ENCODE measurements at places on chromosomes 6 and 20. TPM values are rescaled to one million over a fixed set of nuclear protein-coding genes. Genes with fewer than 3 reads are reported as not detected.

DNA sequence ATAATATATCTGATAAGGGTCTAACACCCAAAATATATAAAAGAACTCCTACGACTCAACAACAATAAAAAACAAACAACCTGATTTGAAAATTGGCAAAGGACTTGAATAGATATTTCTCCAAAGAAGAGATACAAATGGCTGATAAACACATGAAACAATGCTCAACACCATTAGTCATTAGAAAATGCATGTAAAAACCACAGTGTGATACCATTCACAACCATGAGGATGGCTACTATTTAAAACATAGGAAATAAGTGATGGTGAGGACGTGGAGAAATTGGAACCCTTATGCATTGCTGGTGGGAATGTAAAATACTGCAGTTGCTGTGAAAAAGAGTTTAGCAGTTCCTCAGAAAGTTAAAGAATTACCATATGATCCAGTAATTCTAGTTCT is 41.4 kb downstream of the PTGIS start:
- H3K36me3 ChIP-seq: peaks cover 8% of the 10 kb centered on the region
- H3K4me3 ChIP-seq: no peak overlapping the region
- H3K4me1 ChIP-seq: peaks cover 3% of the 10 kb centered on the region
- H3K27ac ChIP-seq: no peak overlapping the region

DNA sequence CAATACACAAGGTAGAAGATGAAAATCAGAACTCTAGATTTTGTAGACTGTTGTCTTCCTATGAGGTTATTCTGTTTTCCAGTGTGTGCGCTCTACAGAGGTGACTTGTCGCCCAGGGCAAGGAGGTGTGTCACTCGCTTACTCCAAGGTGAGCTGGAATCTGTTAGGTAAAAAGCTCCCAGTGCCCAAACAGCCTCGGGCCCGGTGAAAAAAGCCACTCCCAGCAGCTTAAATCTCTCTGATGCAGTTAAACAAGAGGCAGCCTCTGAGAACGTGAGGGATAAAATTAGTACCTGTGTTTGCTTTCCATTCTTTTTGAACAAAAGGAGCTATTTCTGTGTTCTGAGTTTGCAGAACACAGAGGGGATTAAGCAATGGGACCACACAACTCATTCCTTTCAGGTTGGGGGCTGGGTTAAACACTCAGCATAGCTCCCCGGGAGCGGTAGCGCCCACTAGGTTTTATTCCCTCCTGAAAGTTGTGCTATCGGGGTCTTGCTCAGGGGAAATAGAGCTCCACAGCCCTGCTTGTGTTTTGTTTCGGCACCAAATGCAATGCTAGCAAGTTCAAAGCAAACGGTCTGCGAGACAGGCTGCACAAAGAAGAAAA is 181.2 kb downstream of the FOXA2 start:
- no peaks in the 10 kb centered on the region for H3K27me3 ChIP-seq
- no peak for DNase-seq

GRCh38 chr20:59015411-59015810 is 3.8 kb upstream of the TUBB1 start:
- no peaks in the 10 kb centered on the region for H3K27me3 ChIP-seq
- DNase-seq: peak; percentile 57
- no peaks in the 10 kb centered on the region for H3K4me1 ChIP-seq
- no peak overlapping the region for H3K4me3 ChIP-seq

GRCh38 chr6:115704028-115704427 is 356.7 kb downstream of the FRK start:
- no peaks in the 10 kb centered on the region for H3K36me3 ChIP-seq
- DNase-seq: no peak
- no peaks in the 10 kb centered on the region for H3K4me1 ChIP-seq
- H3K27ac ChIP-seq: no peak overlapping the region
- no peak overlapping the region for H3K4me3 ChIP-seq

DNA sequence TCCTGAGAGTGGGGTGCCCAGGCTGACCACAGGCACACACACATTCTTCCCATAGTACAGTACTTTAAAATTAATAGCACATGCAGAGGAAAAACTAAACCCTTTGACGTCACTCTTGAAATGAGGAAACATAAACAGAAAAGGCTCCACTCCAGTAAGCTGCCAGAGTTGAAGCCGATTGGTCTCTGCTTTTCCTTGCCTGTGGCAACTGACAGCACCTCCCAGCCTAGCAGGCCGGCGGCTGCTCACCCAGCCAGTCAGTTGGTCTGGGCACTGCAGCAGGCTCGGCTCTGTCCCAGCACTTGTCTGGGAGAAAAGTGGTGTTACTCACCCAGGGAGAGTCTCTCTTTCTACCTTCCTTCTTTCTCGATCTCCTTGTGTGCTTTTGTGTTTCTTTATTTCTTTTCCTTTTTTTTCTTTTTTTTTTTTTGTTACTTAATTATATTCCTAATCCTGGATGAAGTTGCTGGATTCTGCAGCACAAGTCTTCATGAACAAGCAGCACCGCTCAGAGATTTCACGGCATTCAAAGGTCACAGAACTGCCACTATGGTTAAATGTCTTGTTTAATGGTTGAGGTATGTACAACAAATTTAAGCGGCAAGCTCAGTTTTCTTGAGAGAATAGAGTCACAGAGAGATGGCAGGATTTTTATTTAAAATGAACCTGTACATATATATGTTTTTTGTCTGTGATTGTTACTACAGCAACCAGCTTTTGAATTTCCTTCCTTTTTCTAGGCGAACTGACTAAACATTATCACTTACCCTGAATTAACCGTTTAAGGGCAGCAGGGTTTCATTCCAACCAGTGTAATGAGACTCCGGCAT is at the start of gene PDE7B:
Gene PDE7B (plus strand): TSS at position 260 of the 830 bp plus-strand sequence.
- no peaks in the 10 kb centered on the region for H3K4me1 ChIP-seq
- peak within 1 kb of the TSS; percentile 64 for H3K4me3 ChIP-seq
- H3K27me3 ChIP-seq: no peaks in the 10 kb centered on the region
- H3K36me3 ChIP-seq: no peaks in the 10 kb centered on the region
- no peak within 1 kb of the TSS for H3K27ac ChIP-seq
- DNase-seq: peak; percentile 89

- H3K27ac ChIP-seq: peak within 1 kb of the TSS; percentile 99
- no peaks in the 10 kb centered on the region for H3K36me3 ChIP-seq
- no peaks in the 10 kb centered on the region for H3K27me3 ChIP-seq
Measured at GRCh38 chr6:84764332-84765049, at the start of gene TBX18. Gene TBX18, minus strand, starts transcription at chr6:84764598. Its CDS starts 417 bp downstream, at chr6:84764181.

- H3K27me3 ChIP-seq: no peaks in the 10 kb centered on the region
- no peak overlapping the region for H3K4me3 ChIP-seq
- DNase-seq: no peak
- no peak overlapping the region for H3K27ac ChIP-seq
- H3K36me3 ChIP-seq: peaks cover 1% of the 10 kb centered on the region
Measured at GRCh38 chr6:108051481-108051880, 23.1 kb downstream of the OSTM1 start.

DNA sequence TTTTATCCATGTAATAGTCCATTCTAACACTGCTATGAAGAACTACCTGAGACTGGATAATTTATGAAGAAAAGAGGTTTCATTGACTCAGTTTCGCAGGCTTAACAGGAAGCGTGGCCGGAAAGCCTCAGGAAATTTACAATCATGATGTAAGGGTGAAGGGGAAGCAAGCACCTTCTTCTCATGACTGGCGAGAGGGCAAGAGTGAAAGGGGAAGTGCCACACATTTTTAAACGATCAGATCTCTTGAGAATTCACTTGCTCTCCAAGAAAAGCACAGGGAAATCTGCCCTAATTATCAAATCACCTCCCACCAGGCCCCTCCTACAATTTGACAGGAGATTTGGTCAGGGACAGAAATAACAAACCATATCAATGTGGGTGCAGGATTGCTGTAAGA is 859.7 kb downstream of the EPHA7 start:
- H3K36me3 ChIP-seq: no peaks in the 10 kb centered on the region
- no peak overlapping the region for H3K4me3 ChIP-seq
- H3K27me3 ChIP-seq: no peaks in the 10 kb centered on the region
- H3K4me1 ChIP-seq: no peaks in the 10 kb centered on the region
- DNase-seq: no peak
- H3K27ac ChIP-seq: no peak overlapping the region

DNA sequence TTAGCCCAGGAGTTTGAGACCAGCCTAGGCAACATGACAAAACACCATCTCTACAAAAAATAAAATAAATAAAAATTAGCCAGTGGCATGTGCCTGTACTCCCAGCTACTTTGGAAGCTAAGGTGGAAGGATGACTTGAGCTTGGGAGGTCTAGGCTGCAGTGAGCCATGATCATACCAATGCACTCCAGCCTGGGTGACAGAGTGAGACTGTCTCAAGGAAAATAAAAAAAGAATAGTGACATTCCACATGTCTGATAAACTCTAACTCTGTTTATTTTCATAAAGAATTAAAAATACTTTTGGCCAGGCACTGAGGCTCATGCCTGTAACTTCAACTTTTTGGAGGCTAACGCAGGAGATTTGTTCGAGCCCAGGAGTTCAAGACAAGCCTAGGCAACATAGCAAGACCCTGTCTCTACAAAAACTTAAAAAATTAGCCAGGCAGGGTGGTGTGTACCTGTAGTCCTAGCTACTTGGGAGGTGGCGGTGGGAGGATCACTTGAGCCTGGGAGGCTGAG is 115.1 kb downstream of the GJA1 start:
- H3K27ac ChIP-seq: peak overlapping the region; percentile 82
- H3K4me1 ChIP-seq: no peaks in the 10 kb centered on the region
- H3K36me3 ChIP-seq: no peaks in the 10 kb centered on the region
- no peaks in the 10 kb centered on the region for H3K27me3 ChIP-seq
- DNase-seq: no peak

DNA sequence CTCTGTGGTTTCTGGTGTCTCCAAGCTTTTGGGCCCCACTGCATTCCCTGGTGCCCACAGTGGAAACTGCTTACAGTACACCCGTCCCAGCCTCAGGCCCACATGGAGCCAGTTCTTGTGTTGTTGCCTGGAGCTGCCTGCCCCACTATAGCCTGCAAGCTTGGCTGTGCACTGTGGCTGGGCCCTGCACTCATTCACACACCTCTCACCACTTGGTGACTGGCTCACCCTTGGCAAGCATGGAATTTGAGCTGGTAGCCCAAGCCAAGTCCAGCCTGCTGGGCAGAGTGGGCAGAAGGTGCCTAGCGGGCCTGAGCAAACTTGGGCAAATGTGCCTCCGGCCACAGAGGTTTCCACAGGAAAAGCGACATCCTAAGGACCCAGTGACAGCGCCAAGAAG is 472.3 kb downstream of the MMUT start:
- H3K27me3 ChIP-seq: no peaks in the 10 kb centered on the region
- H3K27ac ChIP-seq: no peak overlapping the region
- H3K4me3 ChIP-seq: no peak overlapping the region
- H3K36me3 ChIP-seq: no peaks in the 10 kb centered on the region

DNA sequence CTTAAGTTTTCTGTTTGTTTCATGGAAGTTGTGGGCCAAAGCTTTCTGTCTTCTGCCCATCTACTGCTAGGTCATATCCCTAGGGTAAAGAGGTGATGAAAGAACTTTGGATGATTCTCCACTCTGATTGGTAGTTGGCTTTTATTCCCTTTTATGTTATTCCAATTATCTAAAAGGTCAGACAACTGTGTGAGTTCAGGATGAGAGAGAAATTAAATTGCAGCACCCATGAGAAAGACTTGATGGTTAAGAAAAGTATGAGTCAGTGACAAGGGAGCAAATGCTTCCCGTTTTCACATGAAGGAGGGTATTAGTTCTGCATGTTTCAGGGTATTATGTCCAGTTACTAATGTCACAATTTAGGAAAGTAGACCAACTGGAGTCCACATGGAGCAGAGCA is 136.3 kb downstream of the CD109 start:
- H3K4me3 ChIP-seq: no peak overlapping the region
- DNase-seq: no peak
- H3K4me1 ChIP-seq: no peaks in the 10 kb centered on the region
- H3K27ac ChIP-seq: no peak overlapping the region
- H3K27me3 ChIP-seq: no peaks in the 10 kb centered on the region
- peaks cover 2% of the 10 kb centered on the region for H3K36me3 ChIP-seq

- H3K27ac ChIP-seq: peak overlapping the region; percentile 90
- no peak overlapping the region for H3K4me3 ChIP-seq
- H3K27me3 ChIP-seq: no peaks in the 10 kb centered on the region
Measured at GRCh38 chr6:35178932-35179832, 34.6 kb upstream of the SCUBE3 start.

DNA sequence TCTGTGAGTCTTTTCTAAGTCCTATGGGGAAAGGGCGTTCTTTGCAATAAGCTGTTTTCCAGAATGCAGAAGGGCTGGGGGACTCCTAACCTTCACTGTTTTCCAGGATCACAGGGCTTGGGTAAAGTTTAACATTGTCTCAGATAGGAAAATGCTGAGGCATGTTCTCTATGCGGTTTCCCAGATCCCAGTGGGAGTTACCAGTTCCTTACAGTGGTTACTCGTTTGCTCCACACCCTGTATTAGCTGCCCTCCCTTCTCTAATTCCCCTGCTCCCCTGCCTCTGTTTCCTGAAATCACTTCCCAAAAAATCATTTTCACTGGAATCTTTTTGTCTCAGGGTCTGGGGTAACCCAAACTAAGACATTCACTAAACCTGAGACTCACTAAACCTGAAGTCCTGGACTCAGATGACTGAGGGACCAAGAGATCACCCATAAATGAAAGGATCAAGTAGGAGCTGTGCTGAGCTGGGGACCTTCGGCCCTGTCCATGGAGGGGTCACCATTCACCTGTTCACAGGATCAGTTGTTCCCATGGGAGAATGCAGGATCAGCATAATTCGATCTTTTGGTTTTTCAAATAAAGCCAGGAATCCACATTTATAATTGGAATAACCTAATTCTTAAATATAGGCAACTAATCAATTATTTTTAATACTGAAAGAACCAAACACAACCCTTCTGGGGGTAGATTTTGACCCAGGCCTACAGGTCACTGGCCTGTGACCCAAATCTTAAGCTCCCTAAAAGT is 76.2 kb downstream of the ISM1 start:
- no peaks in the 10 kb centered on the region for H3K27me3 ChIP-seq
- no peak overlapping the region for H3K4me3 ChIP-seq
- no peaks in the 10 kb centered on the region for H3K4me1 ChIP-seq
- H3K27ac ChIP-seq: no peak overlapping the region

DNA sequence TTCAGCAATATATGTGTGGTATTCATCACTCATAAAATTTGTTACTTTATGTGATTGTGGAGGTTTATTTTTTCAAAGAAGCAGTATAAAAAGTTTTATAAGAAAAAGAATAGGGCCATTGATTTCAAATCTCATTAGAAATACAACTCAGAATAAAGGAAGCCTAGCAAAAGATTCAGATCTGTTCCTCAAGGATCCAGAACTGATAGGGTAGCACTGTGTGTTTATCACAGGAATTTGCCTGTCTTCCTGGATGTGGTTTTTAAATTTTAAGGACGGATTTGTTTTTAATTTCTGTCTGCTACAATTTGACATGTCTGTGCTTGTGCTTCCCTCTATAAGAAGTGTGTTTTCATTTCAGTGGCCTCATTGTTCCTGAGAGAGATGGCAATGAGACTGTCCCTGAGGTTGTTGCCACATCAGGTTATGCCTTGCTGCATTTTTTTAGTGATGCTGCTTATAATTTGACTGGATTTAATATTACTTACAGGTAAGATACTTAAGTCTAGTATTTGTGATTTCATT is 74.6 kb downstream of the ATRN start:
- H3K27me3 ChIP-seq: no peaks in the 10 kb centered on the region
- H3K36me3 ChIP-seq: no peaks in the 10 kb centered on the region
- H3K4me1 ChIP-seq: no peaks in the 10 kb centered on the region
- no peak overlapping the region for H3K4me3 ChIP-seq

GRCh38 chr6:28303570-28303969 is 22.2 kb downstream of the PGBD1 start:
- H3K4me3 ChIP-seq: no peak overlapping the region
- no peaks in the 10 kb centered on the region for H3K27me3 ChIP-seq
- no peak for DNase-seq
- H3K4me1 ChIP-seq: no peaks in the 10 kb centered on the region

Gene CAP2
- 21.2 TPM for total RNA-seq

Gene IRF4
- 3.8 TPM for total RNA-seq

Gene SRSF3
- total RNA-seq: 190 TPM

Data from aorta (tissue), 5 donors.